Right atrium auricular region (tissue), 2 donors: ENCODE measurements at places on chromosomes 13 and 19.

GRCh38 chr13:80235967-80236302, 105.0 kb downstream of the SPRY2 start:
- no peaks in the 10 kb centered on the region for H3K27me3 ChIP-seq
- H3K27ac ChIP-seq = peak overlapping the region; percentile 8
- peaks cover 12% of the 10 kb centered on the region for H3K4me1 ChIP-seq
- no peak for DNase-seq
- H3K4me3 ChIP-seq = no peak overlapping the region

DNA sequence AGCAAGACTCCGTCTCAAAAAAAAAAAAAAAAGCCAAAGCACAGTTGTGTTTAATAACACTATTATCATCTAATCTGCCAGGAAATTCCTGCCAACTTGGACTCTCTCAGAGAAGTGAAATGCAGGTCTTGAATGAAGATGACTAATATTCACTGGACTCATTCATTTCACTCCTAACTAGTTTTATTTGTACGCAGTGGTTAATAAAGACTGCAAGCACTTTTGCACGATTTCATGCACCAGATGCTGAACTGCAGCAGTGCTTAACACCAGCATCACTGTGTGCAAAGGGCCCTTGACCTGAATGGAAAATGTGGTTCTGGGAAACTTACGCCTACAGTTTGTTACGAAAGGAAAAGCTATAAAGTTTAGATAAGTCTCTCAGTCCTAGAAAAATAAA, 63.3 kb downstream of the DHRS12 start:
- H3K27ac ChIP-seq = no peak overlapping the region
- no peak for DNase-seq
- no peak overlapping the region for H3K4me3 ChIP-seq
- no peaks in the 10 kb centered on the region for H3K36me3 ChIP-seq

- no peak overlapping the region for H3K4me3 ChIP-seq
- no peak for DNase-seq
- H3K36me3 ChIP-seq = no peaks in the 10 kb centered on the region
These were observed 4.3 kb upstream of the RNASEH2B start for GRCh38 chr13:50905256-50905655.

DNA sequence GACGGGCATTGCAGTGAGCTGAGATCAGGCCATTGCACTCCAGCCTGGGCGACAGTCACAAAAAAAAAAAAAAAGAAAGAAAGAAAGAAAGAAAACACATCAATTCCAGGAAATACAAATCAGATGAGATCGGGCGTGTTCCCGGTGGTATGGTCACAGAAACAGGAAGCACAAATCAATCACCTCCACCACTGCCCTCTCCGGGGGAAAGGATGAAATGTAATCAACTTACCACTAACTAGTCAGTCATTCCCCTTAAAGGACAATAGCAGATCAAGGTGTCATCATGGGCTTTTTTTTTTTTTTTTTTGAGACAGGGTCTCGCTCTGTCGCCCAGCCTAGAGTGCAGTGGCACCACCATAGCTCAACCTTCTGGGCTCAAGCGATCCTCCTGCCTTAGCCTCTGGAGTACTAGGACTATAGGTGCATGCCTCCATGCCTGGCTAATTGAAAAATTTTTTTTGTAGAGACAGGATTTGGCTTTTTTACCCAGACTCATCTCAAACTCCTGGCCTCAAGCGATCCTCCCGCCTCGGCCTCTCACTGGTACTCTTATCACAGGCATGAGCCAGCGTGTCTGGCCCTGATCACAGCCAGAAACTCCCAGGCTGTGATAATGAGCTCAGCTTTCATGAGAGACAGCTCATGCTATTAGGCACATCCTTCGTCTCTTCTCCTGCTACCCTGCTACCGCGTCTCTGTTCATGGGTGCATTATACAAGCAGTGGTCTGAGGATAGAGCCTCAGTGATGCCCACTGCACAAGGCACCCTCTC, 6.8 kb upstream of the DPRX start:
- H3K36me3 ChIP-seq = no peaks in the 10 kb centered on the region
- DNase-seq = no peak
- no peaks in the 10 kb centered on the region for H3K27me3 ChIP-seq
- H3K4me3 ChIP-seq = no peak overlapping the region
- H3K27ac ChIP-seq = no peak overlapping the region

DNA sequence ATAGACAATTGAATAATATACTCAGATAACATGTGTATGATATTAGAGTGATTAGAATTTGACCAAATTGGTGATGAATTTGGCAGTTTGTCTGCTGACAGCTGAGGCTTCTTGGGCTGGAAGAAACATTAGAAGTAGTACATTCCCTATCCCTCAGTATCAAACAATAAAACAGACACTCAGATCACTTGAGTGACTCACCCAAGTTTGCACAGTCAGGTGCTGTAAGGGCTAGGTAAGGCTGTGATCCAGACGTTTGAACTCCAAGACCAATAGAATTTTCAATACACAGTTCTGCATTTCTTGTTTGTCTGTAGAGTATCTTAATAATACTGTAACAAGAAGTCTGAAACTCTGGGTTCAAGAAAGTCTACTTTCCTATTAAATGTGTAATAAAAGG, 223.5 kb downstream of the POSTN start:
- no peak overlapping the region for H3K27ac ChIP-seq
- H3K36me3 ChIP-seq = no peaks in the 10 kb centered on the region
- H3K4me1 ChIP-seq = no peaks in the 10 kb centered on the region
- DNase-seq = no peak

- H3K4me1 ChIP-seq = no peaks in the 10 kb centered on the region
- DNase-seq = no peak
- H3K27me3 ChIP-seq = no peaks in the 10 kb centered on the region
- no peak overlapping the region for H3K27ac ChIP-seq
- no peak overlapping the region for H3K4me3 ChIP-seq
These were observed 10.3 kb downstream of the TRPM4 start for GRCh38 chr19:49167857-49168409.

DNA sequence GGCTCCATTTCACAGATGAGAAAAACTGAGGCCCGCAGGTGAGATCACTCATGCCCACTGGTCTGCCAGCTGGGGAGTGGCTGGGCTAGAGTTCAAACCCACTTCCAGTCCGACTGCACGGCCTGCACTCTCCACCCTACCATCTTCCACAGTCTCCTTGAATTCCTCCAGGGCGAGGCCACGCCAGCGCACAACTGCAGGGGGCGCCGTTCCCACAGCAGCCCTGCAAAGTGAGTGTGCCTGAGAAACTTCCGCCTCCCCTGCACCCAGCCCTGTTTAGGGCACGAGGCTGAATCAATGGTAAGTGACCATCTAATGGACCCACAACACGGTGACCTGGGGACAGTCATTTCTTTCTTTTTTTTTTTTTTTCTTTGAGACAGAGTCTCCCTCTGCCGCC, 829 bp upstream of the ATCAY start:
- peaks cover 9% of the 10 kb centered on the region for H3K4me1 ChIP-seq
- no peak for DNase-seq
- no peak overlapping the region for H3K27ac ChIP-seq

DNA sequence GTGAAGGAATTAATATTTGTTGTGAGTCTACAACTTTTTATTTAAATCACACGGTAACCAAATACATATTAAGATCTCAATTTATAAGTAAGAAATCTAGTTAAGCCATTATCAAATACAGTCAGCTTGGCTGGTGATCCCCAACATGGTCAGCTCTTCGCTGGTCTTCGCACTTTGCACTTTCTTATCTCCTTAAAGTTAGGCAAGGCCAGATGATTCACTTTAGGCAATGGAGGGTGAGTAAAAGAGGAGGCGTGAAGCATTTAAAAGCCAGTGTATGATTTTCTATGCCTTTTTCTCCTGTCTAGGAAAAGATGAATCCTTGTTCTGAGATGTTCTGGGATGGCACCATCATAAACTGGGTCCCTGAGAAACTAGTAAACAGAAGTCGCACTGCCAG, 793.7 kb upstream of the ARGLU1 start:
- H3K36me3 ChIP-seq = no peaks in the 10 kb centered on the region
- H3K4me3 ChIP-seq = no peak overlapping the region
- no peaks in the 10 kb centered on the region for H3K4me1 ChIP-seq
- H3K27ac ChIP-seq = no peak overlapping the region

GRCh38 chr19:23116802-23117571, at the start of gene ZNF730:
TSS of gene ZNF730 (plus strand) at chr19:23117025. CDS start at chr19:23117174, 149 bp downstream.
- peak within 1 kb of the TSS; percentile 57 for H3K4me3 ChIP-seq
- H3K36me3 ChIP-seq = no peaks in the 10 kb centered on the region
- DNase-seq = no peak
- no peaks in the 10 kb centered on the region for H3K27me3 ChIP-seq
- H3K27ac ChIP-seq = peak within 1 kb of the TSS; percentile 32
